Common myeloid progenitor, CD34-positive (primary cell): ENCODE measurements at places on chromosomes 11 and 22.

DNA sequence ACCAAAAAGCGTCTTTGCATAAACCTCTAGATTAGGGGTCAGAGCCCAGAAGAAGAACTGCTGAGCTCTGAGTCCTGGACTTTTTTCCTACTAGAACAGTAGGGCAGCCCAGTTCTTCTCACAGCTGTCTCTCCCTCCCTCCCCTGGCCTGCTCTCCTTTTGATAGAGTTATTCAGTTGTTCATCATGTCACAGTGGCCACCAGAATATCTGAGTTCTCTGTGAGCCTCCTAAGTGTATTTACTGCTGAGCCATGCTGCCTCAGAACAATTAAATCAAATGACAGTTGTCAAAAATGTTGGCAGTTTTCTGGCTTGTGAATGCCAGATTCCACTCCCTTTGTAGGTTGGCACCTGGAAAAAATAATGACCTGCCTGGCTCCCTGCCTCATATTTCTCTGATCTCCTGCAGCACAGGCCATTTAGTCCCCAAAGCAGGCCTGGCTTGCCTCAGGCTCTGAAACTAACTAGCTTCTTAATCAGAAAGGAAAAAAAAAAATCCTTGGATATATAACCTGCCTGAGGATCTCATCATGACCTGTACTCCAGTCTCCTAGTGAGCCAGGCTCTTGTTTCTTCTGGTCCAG lies 377.4 kb upstream of the LARGE1 start:
- DNase-seq, result no peak

DNA sequence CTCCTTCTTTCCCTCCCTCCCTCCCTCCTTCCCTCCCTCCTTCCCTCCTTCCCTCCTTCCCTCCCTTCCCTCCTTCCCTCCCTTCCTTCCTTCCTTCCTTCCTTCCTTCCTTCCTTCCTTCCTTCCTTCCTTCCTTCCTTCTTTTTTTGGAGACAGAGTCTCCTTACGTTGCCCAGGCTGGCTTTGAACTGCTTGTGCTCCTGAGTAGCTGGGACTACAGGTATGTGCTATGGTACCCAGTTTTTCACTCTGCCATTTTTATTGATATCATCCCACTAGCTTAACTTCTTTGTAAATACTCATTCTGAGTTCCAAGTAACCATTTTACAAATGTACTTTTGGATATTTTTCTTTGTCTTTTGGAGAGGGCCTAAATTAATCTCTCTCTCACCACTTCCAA lies 336.8 kb upstream of the DDI1 start:
- no peak for DNase-seq

DNA sequence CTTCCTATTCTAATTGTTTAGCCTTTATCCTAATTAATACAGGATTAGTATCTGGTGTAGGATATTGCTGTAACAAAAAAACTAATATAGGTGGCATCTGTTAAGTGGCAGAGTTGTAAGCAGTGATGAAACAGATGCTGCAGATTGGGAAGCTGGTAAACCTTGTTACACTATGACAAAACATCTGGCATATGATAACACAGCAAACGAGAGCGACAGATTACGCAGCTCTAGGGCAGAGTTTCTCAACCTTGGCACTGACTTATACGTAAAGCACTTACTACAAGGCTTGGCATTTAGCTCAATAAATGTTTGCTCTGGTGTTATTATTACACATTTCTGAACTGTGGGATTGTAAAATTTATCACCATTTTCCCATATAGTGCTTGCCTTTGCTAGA lies 137.0 kb downstream of the ATG16L2 start:
- DNase-seq, result peak; percentile 69

DNA sequence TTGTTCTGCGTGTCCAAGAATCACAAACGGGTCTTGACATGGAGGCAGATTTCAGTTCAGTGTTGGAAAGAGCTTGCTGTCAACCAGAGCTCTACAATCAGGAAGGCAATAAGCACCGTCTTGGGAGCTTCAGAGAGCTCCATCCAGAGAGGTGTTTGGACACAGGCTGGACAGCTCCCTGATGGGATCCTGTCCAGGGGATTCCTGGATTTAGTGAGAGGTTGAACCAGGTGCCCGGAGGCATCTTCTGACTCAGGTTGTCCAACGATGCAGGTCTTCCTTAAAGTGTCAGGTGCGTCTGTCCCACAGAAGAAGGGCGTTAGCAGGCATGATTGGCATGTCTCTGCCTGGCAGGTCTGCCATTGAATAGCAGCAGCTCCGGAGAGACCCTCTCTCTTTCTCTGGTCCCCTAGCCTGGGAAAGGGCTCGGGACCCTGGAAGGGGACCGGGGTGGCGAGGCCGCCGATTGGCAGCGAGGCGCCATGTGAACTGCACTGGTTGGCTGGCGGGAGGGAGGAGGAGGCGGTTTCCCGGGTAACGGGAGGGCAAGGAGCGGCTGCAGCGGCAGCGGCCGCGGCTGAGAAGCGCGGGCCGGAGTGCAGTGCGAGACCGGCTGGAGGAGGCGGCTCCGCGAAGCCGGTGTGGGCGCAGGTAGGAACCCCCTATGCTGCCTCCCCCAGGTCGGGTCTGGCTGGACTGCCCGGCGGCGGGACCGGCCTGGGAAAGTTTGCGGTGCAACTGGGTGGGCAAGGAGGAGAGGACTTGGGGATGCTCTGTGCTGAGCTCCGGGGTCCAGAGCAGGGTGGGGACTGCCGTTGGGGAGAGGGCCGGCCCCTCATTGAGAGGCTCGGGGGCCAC lies 104.1 kb upstream of the E2F8 start:
- no peak for DNase-seq

DNA sequence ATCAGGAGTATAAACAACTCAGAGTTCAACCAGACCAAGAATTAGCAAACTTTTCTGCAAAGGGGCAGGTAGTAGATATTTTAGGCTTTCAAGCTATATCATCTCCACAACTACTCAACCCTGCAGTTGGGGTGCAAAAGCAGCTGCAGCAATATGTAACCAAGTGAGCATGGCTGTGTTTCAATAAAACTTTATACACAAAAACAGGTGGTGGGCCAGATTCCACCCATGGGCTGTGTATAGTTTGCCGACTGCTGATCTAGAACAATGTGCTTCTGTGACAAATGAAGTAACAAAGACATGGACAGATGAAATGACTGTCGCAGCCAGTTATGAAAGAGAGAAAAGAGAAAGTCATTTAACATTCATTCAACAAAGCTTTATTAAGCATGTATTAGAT lies 77.1 kb upstream of the DRD2 start:
- DNase-seq, result no peak

DNA sequence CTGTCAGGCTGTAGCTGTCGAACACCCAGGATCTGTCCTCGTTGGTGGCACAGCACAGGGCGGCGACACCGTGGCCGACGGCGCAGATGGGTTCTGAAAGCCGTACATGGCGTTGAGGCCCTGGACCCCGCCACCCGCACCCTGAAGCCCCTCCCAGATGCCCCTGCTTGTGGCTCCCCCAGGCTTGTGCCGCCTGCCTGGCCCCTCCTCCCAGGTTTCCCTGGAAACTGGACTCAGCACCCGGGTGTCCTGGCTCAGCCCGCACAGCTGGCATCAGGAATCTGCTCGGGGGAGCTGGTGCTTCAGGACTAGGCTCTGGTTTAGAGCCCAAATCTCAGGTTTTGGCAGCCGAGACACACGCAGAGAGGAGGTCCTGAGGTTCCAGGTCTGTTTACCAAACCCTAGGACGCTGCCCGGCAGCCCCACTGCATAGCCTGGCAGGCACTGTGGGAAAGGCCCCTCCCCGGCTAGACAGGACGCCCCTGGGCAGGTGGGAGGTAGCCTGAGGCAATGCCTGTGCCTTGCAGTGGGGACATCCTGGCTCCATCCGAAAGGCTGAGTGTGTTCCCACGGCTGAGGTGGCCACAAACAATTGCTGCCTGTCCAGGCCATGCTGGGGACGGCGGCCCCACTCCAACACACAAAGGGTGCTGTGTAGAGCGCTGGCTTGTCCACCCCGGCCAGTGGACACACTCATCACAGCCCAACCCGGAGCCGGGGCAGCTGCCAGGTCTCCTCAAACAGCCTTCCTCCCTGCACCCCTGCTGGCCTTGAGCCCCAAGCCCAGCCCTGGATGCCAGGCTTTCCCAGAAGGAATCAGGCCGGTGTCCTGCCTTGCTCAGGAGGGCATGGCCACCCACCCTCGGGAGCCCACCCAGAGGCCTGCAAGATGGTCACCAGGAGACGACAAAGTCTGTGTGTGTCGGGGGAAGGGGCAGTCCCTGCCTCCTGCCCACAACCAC lies 4.6 kb downstream of the GATD1 start:
- no peak for DNase-seq

DNA sequence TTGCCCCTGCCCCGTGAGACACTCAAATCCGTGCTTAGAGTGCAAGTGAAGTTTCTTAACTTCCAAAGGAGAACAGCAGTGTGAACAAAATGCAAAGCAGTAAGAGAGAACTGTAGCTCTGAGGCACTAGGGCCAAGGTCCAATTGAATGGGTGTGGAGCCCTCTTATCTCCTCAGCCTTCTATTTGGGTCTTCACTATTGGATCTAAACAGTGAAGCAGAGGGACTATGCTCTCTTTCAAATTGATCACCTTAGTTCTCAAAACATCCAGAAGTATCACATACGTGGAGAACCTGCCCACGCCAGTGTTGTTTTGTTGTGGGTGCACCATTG lies 49.6 kb downstream of the C22orf31 start:
- no peak for DNase-seq

- no peak for DNase-seq
These were observed 353.8 kb downstream of the TMEM135 start for GRCh38 chr11:87391496-87391895.

DNA sequence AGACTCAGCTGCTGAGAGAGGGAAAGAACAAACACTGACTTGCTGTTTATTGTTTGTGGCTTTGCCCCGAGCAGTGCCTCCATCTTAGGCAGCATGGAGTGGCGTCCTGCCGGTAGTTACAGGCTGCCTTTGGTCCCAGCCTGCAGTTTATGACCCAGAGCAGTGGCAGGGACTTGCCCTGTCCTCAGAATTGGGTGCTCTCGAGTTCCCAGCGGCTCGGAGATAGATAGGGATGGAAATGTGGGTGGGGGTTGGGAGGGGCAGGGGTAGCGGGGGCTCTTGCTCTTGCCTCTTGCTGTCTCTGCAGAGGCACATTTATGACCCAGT lies 3.1 kb downstream of the ALX4 start:
- no peak for DNase-seq

DNA sequence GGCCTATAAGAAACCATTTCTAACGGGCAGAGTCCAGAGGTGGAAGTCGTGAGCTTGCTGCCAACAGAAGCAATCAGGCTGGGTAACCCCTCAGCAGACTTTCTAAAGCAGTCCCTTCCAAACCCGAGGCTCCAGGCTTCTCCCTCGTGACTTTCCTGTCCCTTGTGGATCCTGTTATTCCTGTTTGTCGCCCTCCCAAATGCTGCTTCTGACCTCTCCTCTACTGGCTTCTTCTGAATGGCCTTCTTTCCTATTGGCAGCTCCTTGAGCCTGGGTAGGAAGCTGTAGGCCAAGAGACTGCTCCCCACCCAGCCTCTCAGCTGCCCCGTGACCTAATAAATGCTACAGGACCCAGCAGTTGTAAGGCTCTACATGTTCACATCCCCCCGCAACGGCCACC lies 35.0 kb downstream of the MAFF start:
- DNase-seq, result no peak

GRCh38 chr22:42714768-42715390 lies 5.8 kb downstream of the A4GALT start:
- no peak for DNase-seq

DNA sequence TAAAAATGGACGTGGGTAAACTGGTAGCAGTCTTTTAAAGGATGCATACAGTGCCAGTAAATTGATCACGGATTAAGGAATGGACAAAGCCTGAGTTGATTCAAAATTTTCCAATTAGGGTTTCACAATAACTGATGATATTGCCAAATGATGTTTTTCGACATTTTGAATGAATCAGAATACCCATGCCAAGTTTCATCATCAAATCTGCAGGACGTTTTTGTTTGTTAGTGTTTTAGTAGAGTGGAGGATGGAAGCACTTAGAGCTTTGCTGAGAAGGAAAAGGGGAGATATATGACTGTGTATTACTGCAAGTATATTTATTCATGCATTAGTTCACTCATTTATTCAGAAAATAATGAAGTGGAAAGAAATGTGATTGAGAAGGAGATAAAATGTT lies 78.3 kb downstream of the SLC17A6 start:
- no peak for DNase-seq

DNA sequence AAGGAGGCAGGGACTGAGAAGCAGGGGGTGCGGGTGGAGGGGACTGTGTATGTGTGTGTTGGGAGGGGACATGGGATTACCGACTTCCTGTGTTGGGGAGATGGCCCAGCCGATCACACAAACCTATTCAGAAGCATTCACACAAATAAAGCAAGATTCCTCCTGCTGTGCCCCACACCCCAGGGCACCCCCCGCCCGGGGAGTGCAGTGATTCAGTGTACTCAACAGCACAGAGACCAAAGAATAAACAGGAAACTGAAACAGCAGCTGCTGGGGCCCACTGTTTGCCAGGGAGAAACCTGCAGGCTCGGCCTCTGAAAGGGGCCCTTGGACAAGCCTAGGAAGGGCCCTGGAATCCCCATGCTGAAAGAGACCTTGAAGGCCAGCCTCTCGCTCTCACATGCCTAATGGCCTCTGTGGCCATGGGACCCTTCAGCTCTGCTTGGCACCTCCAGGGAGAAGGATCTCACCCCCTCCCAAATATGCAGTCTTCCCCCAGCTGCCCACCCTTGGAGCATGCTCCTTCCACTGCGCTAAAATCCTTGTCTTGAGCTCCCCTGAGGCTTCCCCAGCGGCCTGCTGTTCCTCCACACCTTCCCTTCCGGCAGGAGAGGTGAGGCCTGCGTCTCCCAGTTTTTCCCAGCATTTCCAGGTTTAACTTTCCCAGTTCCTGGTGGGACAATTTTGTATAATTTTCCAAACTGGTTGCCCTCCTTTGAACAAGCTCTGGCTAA lies 72.9 kb downstream of the CSNK2A3 start:
- no peak for DNase-seq

DNA sequence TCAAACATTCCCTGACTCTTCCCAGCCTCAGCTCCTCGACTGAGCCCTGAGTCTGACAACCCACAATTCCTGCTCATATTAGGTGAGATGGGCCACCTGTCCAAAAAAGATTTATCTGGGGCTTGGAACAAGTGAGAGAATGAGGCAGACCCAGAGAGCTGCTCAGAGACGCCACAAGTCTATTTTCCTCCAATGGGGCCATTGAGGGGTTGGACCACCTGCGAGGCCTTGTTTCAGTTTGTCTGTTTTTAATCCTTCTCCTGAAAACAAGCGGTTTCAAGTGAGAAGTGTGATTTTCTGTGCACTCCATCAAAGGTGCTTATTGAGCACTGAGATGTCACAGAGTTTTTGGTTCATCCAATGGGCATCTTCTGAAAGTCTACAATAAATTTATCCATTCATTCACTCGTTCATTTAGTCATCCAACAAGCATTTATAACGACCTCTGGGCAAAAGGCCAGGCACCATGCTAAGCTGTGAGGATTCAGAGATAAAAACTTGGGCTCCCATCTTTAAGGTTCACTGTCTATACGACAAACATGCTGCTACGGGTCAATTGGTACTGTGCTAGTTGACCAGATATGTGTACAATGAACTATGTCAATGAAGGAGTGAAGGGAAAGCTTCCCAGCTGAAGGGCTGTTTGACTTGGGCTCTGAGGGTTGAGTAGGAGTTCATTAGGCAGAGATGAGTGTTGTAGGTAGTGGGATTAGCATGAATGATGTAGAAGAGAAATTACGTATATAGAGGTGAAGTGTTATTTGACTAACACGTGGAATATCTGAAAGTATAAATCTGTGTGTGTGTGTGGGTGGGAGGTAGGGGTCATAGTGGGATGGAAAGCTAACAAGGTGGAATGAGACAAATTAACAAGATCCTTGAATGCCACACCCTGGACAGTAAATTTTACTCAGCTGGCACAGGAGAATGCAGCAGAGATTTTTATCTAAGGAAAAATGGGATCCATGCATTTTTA lies 168.9 kb downstream of the MIAT start:
- DNase-seq, result no peak

- DNase-seq, result no peak
These were observed 11.3 kb downstream of the DHCR7 start for GRCh38 chr11:71436861-71437260.
